ENCODE measurements at places on chromosomes 4 and X.
A peak's percentile ranks its signal among the peaks of the same experiment; 100 is the strongest.

GRCh38 chr4:98838531-98838930 lies 90.4 kb downstream of the EIF4E start:
- no peak for DNase-seq

DNA sequence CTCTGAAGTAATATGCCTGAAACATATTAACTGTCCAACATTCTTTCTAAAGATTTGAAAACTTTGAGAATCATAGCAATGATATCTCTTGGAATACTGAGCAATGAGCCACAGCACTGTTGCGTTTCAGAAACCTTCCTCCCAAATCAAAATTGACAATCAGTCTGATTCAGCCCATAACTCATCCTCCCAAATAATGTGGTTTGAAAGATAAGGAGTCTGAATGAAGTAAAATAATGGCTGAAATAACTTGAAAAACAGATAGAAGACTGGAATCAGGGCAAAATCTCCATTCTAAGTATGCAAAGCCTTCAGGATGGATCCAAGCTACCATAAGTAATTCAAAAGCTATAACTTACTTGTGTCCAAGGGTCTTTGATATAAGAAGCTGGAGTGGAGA lies 98.6 kb upstream of the PLS3 start:
- DNase-seq: no peak

DNA sequence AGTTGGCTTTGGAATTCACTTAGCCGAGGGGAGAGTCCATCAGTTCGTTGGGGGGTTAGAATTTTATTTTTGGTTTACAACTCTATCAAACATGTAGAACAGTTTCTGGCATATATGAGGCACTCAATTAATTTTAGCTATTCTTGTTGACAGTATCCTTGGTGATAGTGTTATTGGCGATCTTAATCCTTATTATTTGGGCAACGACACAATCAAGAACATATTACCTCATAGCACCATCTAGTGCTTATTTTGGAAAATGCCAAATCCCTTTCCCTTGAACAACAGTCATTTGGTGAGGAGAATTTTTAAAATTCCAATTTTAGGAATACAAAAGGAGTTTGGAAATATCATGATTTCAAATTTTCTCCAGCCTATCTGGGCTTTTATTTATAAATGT lies 17.9 kb upstream of the PGRMC1 start:
- no peak for DNase-seq

- DNase-seq: no peak
Measured at GRCh38 chrX:145041486-145041885, 205.8 kb upstream of the SPANXN1 start.

DNA sequence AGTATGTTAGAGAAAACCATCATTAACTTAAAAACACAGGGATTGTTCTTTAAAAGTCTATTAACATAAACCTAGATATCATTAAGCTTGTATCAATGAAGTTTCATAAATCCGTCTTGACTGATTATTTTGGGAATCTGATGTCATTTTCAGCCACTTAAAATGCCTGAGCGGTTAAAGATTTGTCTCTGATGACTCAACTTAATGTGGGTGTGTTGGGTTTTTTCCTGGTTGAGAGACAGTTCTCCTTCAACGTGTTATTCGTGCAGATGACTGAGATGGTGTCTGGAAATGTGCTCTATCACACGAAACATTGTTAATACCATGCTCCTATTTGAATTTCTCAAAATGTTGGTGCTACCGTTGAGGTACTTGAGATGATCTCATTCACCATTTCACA lies 227.3 kb upstream of the TENM3 start:
- no peak for DNase-seq

DNA sequence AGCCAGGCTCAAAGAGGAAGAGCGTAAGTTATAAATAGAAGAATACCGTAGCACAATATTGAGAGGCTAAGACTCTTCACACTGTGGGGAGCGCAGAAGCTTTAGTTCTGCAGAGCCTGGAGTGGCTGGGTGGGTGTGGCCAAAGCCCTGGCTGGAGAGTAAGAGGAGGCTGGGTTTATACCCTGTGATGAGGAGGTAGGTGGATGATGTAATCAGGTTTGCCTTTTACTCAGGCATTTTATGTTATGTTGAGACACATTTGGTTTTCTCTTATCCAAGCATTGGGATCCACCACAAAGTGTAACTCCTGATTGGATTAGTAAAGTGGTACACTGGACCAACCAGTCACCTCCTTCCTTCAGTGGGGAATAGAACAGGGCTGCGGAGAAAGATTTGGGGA lies 13.9 kb downstream of the CDS1 start:
- no peak for DNase-seq

GRCh38 chr4:48954314-48954713 lies 31.8 kb upstream of the CWH43 start:
- no peak for DNase-seq

- no peak for DNase-seq
Measured at GRCh38 chrX:71148278-71148663, 3.6 kb downstream of the NLGN3 start.

- DNase-seq: no peak
Measured at GRCh38 chrX:101206471-101206870, 13.1 kb upstream of the DRP2 start.

- no peak for DNase-seq
Measured at GRCh38 chrX:133983974-133984845, 1.2 kb downstream of the GPC3 start.

DNA sequence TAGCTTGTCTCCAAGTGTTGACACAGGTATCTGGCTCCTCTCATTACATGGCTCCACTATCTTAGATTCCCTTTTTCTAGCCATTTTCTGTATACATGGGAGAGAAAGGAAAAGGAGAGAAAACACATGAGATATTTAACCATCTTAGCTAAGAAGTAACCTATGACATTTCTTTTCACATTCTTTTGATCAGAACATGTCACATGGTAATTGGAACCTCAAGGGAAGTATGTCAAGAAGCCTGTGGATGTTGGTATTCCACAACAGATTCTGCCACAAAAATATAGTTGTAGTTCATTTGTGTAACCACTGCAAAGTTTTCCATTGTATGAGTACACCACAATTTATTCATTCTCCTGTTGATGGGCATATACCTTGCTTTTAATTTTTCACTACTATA lies 18.7 kb upstream of the GABRB1 start:
- no peak for DNase-seq

GRCh38 chrX:54640103-54640690 lies 110.2 kb downstream of the GNL3L start:
- no peak for DNase-seq

GRCh38 chr4:130154901-130155300 lies 1058.9 kb downstream of the C4orf33 start:
- no peak for DNase-seq

- peak; percentile 13 for DNase-seq
Measured at GRCh38 chr4:102449751-102450352, 51.3 kb upstream of the NFKB1 start.
